Activated CD8-positive, alpha-beta memory T cell treated with anti-CD3 and anti-CD28 coated beads for 4 hours (primary cell): ENCODE measurements at places on chromosomes 7 and 10.

GRCh38 chr10:68560943-68561864 lies 1.1 kb downstream of the TET1 start:
- no peak for DNase-seq

- DNase-seq: no peak
Observed at GRCh38 chr7:74657692-74658177, at the start of gene GTF2I. Gene GTF2I, plus strand, starts transcription at chr7:74657718. Its CDS starts 31,411 bp downstream, at chr7:74689129.

GRCh38 chr10:561721-562120 lies 127.7 kb downstream of the DIP2C start:
- DNase-seq: no peak

DNA sequence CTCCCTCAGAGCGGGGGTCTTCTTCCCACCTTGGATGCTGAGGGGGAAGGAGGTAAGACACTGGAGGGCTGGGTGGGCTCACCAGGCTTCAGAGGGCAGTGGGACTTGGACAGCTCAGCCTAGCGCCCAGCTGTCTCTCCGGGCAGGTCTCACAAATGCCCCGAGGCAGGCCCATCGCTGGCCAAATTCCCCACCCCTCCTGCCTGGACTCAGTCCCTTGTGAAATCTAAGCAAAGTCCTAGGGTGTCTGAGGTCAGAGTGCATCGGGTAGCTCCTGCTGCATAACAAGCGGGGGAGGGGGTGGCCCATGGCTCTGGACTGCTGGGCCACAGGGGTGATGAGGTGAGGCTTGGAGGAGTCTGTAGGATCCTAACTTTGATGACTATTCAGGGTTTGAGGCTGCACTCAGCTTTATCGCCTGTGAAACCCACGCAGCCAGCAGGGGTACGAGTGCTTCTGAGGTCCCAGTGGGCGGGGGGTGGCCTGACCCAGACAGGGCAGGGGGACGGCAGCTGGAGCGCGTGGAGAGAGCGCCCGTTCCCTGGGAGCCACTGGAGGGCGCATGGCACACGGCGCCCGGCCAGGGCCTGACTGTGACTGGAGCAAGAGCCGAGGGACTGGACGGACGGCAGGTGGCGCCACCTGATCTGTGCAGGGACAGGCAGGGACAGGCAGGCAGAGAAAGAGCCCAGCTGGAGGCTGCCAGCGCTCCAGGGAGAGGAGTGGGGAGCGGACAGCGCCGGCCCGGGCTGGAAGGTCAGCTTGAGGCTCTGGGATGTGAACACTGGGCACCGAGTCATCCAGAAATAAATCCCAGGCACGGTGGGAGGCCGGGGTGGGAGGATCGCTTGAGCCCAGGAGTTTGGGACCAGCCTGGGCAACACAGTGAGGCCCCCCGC lies 10.0 kb downstream of the CYP2W1 start:
- DNase-seq: peak; percentile 88
